Dermis blood vessel endothelial cell (primary cell): ENCODE measurements at places on chromosomes 11 and 22. TPM values are rescaled to one million over a fixed set of nuclear protein-coding genes. Genes with fewer than 3 reads are reported as not detected.

The CCDC188 gene
- total RNA-seq, result 9.4 and 11.1 TPM in 2 replicates

The THAP12 gene
- 48.8 and 49.0 TPM in 2 replicates for total RNA-seq

GRCh38 chr11:109853156-109853776 lies 239.9 kb upstream of the ZC3H12C start:
- DNase-seq, result peak; percentile 88

DNA sequence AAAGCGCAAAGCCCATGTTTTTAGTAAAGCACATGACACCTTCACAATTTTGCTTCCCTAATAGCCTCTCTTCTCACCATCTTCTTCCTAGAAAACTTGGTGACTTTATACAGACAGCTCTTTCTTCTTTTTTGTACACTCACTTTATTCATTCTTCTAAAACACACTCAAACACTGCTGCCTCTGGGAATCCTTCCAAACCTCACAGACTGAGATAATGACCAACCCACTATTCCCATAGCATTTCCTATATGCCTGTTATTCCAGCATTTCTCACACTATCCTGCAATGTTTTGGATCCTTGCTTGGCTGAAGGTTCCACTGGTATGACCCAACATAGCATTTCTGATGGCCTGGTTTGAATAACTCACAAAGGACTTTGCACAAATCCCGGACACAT lies 442.1 kb upstream of the CCDC90B start:
- no peak for DNase-seq

- DNase-seq, result no peak
Observed at GRCh38 chr11:4441515-4441914, 7.6 kb upstream of the OR52K2 start.

- no peak for DNase-seq
Observed at GRCh38 chr11:125454047-125454446, 42.0 kb downstream of the FEZ1 start.

GRCh38 chr11:68651208-68651984 lies 32.9 kb upstream of the GAL start:
- no peak for DNase-seq

DNA sequence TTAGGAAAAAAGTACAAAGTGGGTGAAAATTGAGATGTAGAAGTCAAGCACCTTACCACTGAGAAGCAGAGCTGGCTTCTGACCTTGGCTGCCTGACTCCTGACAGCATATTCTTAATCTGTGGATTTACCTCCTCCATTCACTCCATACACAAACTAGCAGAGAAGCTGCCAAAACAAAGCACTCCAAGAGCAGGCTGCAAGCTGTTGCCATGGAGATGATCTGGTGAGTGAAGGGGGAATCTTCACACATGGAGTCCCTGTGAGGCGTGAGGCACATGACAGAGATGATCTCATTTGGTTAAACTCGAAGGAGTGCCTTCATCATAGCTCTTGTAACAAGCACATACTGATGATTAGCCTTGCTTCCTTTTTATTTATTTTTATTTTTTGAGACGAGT lies 16.1 kb downstream of the COMMD9 start:
- DNase-seq, result no peak

DNA sequence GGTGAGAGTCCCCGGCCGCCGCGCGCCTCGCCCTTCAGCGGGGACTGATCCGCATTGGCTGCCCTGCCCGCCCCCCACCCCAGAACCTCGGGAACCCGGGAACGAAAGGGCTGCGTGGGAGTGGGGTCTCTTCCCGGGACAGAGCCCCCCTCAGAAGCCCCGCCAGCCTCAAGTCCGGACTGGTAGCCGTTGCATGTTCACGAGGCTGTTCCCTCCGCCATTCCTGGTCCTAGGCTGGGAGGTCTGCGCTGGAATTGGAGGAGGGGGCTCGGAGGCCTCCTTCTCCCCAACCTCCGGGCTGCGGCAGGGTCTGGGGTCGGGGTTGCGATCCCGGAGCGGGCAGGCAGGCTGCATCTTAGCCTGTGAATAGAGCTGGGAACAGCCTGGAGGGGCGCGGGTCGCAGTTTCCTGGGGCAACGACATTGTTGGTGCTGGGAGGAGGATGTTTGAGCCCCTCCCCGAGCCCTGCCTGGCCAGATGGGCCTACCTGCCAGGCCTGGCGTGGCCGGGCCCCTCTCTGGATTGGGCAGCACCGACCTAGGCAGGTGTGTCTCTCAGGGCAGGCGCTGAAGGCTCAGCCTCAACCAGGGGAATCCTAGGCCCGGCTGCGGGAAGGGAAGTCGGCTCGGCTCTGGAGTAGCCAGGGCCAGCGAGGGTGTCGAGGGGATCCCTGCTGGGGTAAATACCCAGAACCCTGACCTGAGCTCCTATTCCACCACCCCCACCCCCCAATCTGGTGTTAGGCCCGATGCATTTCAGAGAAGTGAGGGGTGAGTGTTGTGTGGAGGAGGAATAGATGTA lies 670 bp downstream of the MAPK8IP1 start:
- DNase-seq, result no peak

- no peak for DNase-seq
Observed at GRCh38 chr11:78810559-78811009, 235.9 kb upstream of the NARS2 start.

DNA sequence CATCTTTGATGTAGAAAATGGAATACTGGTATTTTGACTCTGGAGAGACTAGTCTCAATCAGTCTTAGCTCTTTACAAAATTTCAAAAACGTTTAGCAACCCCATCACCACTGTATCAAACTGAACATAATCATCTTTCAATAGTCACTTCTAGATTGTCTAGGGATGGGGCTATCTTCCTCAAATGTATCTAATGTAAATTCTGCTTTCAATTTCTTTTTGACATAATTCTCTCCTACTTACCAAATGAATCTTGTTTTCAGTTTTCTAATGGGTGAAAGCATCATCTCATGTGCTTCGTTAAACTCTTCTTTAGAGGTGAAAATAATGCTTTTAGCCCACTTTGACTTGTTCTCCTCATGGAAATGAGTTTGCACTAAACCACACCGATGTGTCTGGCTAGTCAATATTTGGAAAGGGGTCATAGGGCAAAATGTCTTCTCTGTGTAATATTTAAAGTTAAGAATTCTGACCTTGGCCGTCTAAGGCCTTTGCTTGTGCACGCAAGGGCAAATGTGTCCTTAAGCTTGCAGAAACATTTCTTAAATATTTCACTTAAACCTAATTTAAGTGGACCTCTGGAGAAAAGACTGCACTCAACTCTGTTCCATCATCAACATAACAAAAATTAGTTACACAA lies 5.2 kb downstream of the SIK3 start:
- no peak for DNase-seq

GRCh38 chr11:132047167-132047566 lies 676.8 kb downstream of the NTM start:
- no peak for DNase-seq

- no peak for DNase-seq
Observed at GRCh38 chr11:69654001-69654659, 13.2 kb downstream of the CCND1 start.

GRCh38 chr11:133443206-133443747 lies 89.0 kb downstream of the OPCML start:
- no peak for DNase-seq
